ENCODE measurements at places on chromosomes 12 and 14.

- no peak for DNase-seq
Measured at GRCh38 chr12:67826946-67827720, 162.1 kb upstream of the IFNG-AS1 start.

DNA sequence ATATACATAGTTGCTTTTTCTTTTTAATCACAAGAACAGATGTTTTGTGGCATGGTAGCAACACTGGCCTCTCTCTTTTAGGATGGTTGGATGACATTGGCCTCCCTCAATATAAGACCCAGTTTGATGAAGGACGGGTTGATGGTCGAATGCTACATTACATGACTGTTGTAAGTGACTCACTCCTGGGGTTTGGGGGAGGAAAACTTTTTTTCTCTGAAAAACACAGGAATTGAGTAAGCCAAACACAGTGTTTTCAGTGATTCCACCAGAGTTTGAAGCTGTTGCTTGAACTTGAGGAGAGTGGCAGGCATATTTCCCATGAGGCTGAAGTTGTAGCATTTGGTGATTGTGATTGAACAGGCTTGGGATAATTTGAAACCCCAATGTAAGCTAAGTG lies 13.7 kb upstream of the REP15 start:
- DNase-seq: no peak

DNA sequence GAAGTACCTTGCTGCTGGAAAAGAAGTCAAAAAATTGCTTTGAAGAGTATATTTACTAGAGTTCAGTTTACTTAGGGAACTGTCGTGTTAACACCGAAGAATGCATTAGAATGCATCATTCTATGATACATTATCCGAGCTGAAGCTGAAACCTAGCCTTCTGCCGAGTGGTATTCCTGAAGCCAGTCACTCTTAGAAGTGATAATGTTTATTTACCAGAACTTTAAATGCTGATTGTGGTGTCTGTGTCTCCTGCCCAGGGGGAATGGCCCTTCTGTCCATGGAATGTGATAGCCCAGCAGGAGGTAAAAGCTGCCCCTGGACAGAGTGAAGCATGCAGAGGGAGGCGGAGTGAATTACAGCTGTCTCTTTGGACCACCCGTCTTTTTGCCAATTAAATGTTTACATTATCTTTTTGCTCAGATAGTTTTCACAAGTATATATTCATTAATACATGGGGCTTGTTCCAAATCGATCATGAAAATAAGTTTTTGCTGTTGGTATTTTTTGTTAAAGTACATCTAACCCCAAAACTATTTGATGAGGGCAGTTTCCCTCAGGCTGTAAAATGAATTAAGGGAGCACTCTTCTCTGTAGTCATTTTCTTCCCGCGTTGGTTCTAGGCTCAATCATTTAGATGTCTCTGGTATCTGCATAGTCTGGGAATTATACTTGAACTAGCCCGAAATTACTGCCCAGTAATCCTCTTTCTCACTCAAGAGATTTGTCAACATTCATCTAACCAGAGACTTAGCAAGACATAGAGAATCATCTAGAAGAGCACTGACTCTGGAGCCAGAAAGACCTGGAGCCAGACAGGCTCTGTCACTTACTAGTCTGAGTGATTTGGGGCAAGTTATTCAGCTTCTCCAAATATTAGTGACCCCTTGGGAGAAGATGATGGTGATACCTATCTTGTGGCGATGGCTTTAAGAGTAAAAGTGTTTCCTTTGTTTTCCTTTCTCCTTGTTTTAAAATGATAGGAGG lies 147.6 kb downstream of the CRADD start:
- no peak for DNase-seq

- DNase-seq: no peak
Measured at GRCh38 chr14:63933711-63934110, 80.9 kb downstream of the SYNE2 start.

Data from spleen (tissue), 13 donors.